Lower lobe of right lung (tissue), 2 donors: ENCODE measurements at places on chromosomes 11 and 22. TPM values are rescaled to one million over a fixed set of nuclear protein-coding genes. Genes with fewer than 3 reads are reported as not detected.

GRCh38 chr22:24875862-24876506 lies 70.0 kb downstream of the SGSM1 start:
- H3K27ac ChIP-seq = no peak overlapping the region
- H3K4me1 ChIP-seq = no peaks in the 10 kb centered on the region
- DNase-seq = no peak
- H3K36me3 ChIP-seq = no peaks in the 10 kb centered on the region

Gene SCO2
- total RNA-seq = 4.9 TPM

- H3K4me1 ChIP-seq = peaks cover 16% of the 10 kb centered on the region
- no peak overlapping the region for H3K27ac ChIP-seq
- no peaks in the 10 kb centered on the region for H3K27me3 ChIP-seq
Measured at GRCh38 chr11:113315811-113316210, 1.4 kb downstream of the TTC12 start.

DNA sequence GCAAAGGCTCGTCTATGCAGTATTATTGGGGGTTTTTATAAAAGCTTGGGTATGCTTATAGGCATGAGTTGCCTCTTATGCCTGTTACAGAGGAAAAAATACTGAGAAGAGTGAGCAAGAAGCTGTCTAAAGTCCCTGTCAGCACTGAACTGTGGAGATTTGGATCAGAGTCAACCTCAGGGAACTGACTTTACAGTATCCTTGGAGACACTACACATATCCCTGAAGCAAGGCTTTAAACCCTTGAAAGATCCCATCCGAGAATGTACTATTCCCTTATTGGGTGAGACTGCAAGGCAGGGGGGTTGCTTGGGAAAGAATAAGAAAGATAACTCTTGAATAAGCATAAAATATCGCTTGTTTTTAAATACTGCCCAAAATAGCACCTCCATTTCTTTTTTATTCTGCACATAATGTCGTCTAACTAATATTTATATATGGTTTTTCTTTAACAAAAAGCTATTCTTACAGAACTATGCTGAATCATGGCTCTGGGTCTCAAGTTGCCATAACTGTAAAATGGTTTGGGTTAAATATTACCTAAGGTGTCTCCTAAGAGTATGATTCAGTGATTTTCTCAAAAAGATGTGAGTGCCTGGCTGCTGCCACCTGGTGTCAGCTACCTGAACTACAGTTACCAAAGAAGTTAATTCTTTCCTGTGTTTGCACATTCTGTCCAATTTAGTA lies 1062.8 kb downstream of the DLG2 start:
- no peaks in the 10 kb centered on the region for H3K36me3 ChIP-seq
- no peak overlapping the region for H3K4me3 ChIP-seq
- no peak for DNase-seq
- no peaks in the 10 kb centered on the region for H3K4me1 ChIP-seq

GRCh38 chr11:68988491-68988890 lies 7.7 kb upstream of the MRGPRD start:
- no peak overlapping the region for H3K27ac ChIP-seq
- no peak overlapping the region for H3K4me3 ChIP-seq
- no peaks in the 10 kb centered on the region for H3K36me3 ChIP-seq
- H3K4me1 ChIP-seq = no peaks in the 10 kb centered on the region
- H3K27me3 ChIP-seq = peaks cover 20% of the 10 kb centered on the region

- H3K27ac ChIP-seq = no peak overlapping the region
- no peaks in the 10 kb centered on the region for H3K4me1 ChIP-seq
- H3K4me3 ChIP-seq = no peak overlapping the region
- no peaks in the 10 kb centered on the region for H3K36me3 ChIP-seq
- H3K27me3 ChIP-seq = no peaks in the 10 kb centered on the region
- DNase-seq = no peak
Measured at GRCh38 chr11:84476581-84476980, 1150.6 kb downstream of the DLG2 start.

Gene OR5B21
- not detected for total RNA-seq

GRCh38 chr11:126115816-126116331 lies 53.2 kb upstream of the CDON start:
- no peak overlapping the region for H3K4me3 ChIP-seq
- no peaks in the 10 kb centered on the region for H3K36me3 ChIP-seq
- peaks cover 39% of the 10 kb centered on the region for H3K4me1 ChIP-seq
- peak overlapping the region; percentile 86 for H3K27ac ChIP-seq
- no peaks in the 10 kb centered on the region for H3K27me3 ChIP-seq
- DNase-seq = peak; percentile 85

GRCh38 chr11:118673361-118674081 lies 5.9 kb downstream of the TREH start:
- no peaks in the 10 kb centered on the region for H3K27me3 ChIP-seq
- H3K4me3 ChIP-seq = no peak overlapping the region
- no peaks in the 10 kb centered on the region for H3K4me1 ChIP-seq
- no peak for DNase-seq

Gene ADM2
- total RNA-seq = 1.5 TPM

- H3K4me1 ChIP-seq = peaks cover 14% of the 10 kb centered on the region
- no peak overlapping the region for H3K27ac ChIP-seq
- H3K4me3 ChIP-seq = no peak overlapping the region
- DNase-seq = no peak
- no peaks in the 10 kb centered on the region for H3K36me3 ChIP-seq
Measured at GRCh38 chr11:61174273-61174672, 13.0 kb upstream of the VPS37C start.

GRCh38 chr11:14079011-14079410 lies 116.5 kb downstream of the SPON1 start:
- H3K4me3 ChIP-seq = no peak overlapping the region
- no peaks in the 10 kb centered on the region for H3K27me3 ChIP-seq
- no peak for DNase-seq
- no peaks in the 10 kb centered on the region for H3K4me1 ChIP-seq
- no peaks in the 10 kb centered on the region for H3K36me3 ChIP-seq

- H3K27ac ChIP-seq = no peak overlapping the region
- no peak for DNase-seq
- H3K4me3 ChIP-seq = no peak overlapping the region
Measured at GRCh38 chr11:111086058-111086457, 159.5 kb upstream of the POU2AF2 start.

- H3K27ac ChIP-seq = no peak overlapping the region
- no peaks in the 10 kb centered on the region for H3K27me3 ChIP-seq
- no peaks in the 10 kb centered on the region for H3K4me1 ChIP-seq
- no peaks in the 10 kb centered on the region for H3K36me3 ChIP-seq
- no peak overlapping the region for H3K4me3 ChIP-seq
Measured at GRCh38 chr11:129605815-129606214, 209.8 kb upstream of the TMEM45B start.

DNA sequence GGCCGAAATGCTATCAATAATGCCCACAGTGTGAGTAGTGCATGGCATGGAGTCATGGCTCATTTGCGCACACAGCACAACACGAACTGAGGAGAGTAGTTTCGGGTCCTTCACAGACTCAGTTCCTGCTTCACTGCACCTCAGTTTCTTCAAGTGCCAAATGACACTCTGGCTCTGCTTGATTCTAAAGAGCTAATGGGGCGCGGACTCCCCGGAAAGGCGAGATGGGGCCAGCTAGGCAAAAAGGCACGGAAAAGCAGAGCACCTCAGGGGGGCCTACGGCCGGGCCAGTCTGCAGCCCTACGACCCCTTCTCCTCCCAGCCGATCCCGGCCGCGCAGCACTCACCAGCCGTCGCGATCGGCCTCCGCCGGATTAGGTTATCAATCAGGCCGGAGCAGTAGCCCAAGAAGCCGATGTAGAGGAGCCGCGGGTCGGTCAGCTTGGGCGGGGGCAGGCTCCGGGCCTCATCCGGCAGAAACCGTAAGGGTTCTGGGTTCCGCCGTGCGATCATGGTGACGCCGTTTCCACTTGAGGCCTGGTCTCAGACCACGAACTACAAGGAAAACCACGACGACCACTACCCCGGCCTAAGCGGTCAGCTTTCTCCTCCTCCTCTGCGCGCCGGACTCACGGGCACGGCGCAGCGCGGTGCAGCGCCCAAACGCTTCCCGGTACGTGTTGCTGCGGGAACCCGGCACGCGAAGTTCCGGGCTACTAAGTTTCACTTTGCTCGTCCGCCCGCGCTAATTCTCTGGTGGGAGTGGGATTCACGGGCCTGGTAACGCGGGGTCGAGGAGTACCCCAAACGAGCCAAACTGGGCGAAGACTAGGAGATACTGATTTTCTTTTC lies at the start of gene NDUFC2:
NDUFC2 (minus strand) TSS at position 631 of the 852 bp plus-strand sequence; CDS start at position 513, 118 bp downstream.
- no peaks in the 10 kb centered on the region for H3K27me3 ChIP-seq
- peak within 1 kb of the TSS; percentile 88 for H3K27ac ChIP-seq
- peak; percentile 89 for DNase-seq
- H3K36me3 ChIP-seq = no peaks in the 10 kb centered on the region
- H3K4me1 ChIP-seq = peaks cover 51% of the 10 kb centered on the region

DNA sequence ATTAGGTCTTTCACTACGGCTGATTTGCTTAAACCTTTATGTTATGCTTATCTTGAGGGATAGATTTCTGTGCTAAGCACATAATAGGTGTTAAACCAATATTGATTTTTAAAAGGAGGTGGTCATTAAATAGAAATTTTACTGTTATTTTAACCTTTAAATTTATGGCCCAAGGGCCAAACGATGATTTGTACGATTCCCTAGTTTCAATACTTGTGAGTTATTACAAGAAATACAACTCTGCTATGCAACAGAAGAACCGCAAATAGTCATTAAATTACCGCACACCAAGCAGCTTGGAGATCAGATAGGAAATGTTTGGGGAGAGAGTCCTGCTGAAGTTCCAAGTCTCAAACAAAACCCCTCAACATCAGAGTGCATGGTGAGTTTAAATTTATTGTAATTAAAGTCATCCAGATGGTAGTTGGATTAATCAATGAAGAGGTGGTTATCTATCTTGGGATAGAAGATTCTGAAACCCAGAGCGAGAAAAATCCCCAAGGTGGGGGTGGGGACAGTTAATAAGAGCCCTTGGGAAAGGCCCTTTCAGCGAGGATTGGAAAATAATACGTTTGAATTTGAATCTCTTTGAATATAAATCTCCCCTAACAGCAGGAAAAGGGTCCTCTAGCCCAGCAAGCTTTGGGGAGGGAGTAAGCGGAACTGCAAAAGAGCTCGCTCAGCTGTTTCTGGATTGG lies 805 bp upstream of the QSER1 start:
- no peaks in the 10 kb centered on the region for H3K36me3 ChIP-seq
- H3K27me3 ChIP-seq = no peaks in the 10 kb centered on the region
- peak overlapping the region; percentile 95 for H3K27ac ChIP-seq
- peak overlapping the region; percentile 96 for H3K4me3 ChIP-seq

DNA sequence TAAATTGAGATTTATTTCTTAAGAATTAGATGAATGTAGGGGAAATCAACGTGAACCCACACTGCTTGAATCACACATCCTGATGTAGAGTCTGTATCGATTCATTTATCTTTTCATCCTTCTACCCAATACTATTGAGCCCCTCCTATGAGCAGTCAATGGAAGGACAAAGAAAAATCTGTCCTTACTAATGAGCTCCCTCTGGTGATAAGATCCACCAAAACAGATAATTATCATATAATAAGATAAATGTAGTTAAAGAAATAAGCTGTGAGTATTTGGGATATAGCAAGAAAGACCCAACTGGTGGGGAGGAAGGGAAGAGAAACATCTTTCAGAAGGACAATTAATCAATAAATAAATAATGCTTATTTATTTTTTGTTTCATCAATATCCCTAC lies 385.1 kb upstream of the CCDC90B start:
- no peak for DNase-seq
- no peak overlapping the region for H3K27ac ChIP-seq
- no peaks in the 10 kb centered on the region for H3K36me3 ChIP-seq
- H3K4me1 ChIP-seq = no peaks in the 10 kb centered on the region

Gene KCNA4
- total RNA-seq = 0.32 TPM

- no peaks in the 10 kb centered on the region for H3K36me3 ChIP-seq
- H3K4me3 ChIP-seq = no peak overlapping the region
- peaks cover 18% of the 10 kb centered on the region for H3K4me1 ChIP-seq
- DNase-seq = no peak
- H3K27ac ChIP-seq = no peak overlapping the region
- no peaks in the 10 kb centered on the region for H3K27me3 ChIP-seq
Measured at GRCh38 chr11:120357620-120358019, 21.4 kb downstream of the ARHGEF12 start.

Gene MOGAT2
- total RNA-seq = not detected

- no peak overlapping the region for H3K27ac ChIP-seq
- DNase-seq = no peak
- H3K4me3 ChIP-seq = no peak overlapping the region
- peaks cover 39% of the 10 kb centered on the region for H3K36me3 ChIP-seq
- H3K4me1 ChIP-seq = peaks cover 3% of the 10 kb centered on the region
- no peaks in the 10 kb centered on the region for H3K27me3 ChIP-seq
Measured at GRCh38 chr11:73866586-73866996, 10.1 kb downstream of the COA4 start.

DNA sequence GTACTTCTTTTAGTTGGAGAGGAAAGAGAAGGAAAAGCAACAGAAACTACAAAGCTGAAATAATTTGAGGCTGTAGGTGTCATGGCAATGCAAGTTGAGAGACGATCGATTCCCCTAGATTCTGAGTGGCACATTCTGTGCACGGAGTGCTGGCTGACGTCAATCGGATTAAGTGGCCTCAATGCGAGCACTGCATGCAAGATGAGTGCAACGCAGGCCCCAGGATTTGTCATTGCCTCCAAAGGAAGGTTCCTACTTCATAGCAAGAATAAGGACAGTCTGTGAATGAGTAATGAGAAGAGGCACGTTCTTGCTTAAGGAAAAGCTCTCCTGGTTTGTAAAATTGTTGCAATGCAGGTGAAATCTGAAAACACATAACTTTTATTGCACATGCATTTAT lies 892.4 kb downstream of the KCNA4 start:
- H3K4me1 ChIP-seq = no peaks in the 10 kb centered on the region
- no peak for DNase-seq
- no peaks in the 10 kb centered on the region for H3K27me3 ChIP-seq
- no peak overlapping the region for H3K27ac ChIP-seq
- no peak overlapping the region for H3K4me3 ChIP-seq
- no peaks in the 10 kb centered on the region for H3K36me3 ChIP-seq

DNA sequence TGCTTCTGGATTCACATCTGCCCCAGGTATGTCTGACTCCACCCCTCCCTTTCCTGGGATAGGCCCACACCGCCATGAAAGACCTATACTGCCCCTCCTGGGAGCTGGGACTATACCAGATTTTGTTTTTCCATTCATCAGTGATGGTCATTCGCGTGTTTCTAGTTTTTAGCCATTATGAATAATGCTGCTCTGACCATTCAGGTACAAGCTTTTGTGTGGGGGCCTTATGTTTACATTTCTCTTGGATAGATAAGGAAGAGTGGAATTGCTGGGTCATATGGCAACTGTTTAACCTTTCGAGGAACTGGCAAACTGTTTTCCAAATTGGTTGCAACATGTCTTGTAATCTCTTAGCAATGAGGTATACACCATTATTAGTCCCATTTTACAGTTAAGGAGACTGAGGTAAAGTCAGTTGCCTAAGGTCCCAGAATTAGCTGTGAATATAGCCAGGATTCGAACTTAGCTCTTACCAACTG lies 1.2 kb upstream of the TBC1D10A start:
- H3K4me1 ChIP-seq = peaks cover 43% of the 10 kb centered on the region
- peak overlapping the region; percentile 90 for H3K27ac ChIP-seq
- no peak for DNase-seq

- H3K4me1 ChIP-seq = peaks cover 18% of the 10 kb centered on the region
- no peak overlapping the region for H3K27ac ChIP-seq
- peak overlapping the region; percentile 57 for H3K4me3 ChIP-seq
Measured at GRCh38 chr11:120168960-120169681, 31.2 kb upstream of the TRIM29 start.

- H3K27ac ChIP-seq = no peak overlapping the region
- H3K4me3 ChIP-seq = no peak overlapping the region
- peaks cover 8% of the 10 kb centered on the region for H3K36me3 ChIP-seq
- no peak for DNase-seq
- H3K4me1 ChIP-seq = no peaks in the 10 kb centered on the region
- H3K27me3 ChIP-seq = no peaks in the 10 kb centered on the region
Measured at GRCh38 chr22:44108806-44109385, 71.8 kb upstream of the PARVG start.
